ENCODE measurements at places on chromosomes 3 and 15.

DNA sequence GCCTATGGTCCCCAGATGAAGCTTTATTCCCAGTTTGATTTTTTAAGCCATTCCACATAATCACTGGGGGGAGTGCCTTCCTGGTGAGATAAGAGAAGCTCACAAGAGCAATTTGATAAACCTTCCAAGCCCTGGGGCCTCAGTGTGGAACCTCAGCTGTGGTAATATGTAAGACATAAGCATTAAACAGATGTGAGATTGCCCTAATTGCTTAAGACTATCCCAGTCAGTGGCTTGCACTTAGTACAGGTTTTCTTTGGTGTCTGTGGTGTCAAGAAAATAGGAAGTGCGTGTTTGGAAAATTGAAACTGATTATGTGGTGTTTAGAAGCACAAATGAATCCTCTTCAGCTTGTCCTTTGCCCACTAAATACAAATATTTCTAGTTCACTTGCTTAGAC, 54.3 kb downstream of the LRRN1 start:
- no peak for DNase-seq

DNA sequence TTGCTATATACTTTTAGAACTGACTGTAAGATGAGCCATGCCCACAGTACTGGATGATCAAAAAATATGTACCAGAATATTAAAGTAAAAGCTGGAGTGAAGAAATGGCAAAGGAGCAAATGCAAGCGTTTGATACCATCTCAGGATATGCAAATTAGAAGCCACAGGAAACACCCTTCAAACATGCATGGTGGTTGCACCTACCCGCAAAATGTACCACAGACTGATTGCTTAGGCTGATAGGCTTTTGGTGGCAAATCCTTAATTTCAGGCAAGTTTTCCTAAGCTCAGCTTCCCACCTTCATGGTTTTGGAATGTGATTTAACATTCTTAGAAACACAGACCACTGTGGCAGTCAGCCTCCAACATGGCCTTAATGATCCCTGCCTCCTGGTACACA, 149.0 kb downstream of the PDZRN3 start:
- DNase-seq = no peak

GRCh38 chr3:159271799-159272512, 470.1 kb downstream of the MFSD1 start:
- DNase-seq = no peak

GRCh38 chr3:107629566-107629965, 106.8 kb downstream of the BBX start:
- no peak for DNase-seq

DNA sequence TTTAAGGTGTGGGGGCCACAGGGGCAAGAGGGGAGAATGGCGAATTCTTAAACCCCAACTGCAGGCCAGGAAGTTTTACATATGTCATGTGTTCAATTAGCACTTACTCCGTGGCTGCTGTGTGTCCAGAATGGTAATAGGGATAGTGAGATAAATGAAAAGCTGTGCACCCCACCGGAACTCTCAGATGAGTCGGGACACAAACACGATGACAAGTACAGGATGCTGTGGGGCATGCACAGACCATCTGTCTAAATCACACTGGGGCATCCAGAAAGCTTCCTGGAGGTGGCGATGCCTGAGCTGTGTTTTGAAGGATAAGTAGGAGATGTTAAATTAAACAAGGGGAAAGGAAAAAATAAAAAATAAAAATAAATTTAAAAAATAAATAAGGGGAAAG, 18.3 kb upstream of the TMEM158 start:
- no peak for DNase-seq

DNA sequence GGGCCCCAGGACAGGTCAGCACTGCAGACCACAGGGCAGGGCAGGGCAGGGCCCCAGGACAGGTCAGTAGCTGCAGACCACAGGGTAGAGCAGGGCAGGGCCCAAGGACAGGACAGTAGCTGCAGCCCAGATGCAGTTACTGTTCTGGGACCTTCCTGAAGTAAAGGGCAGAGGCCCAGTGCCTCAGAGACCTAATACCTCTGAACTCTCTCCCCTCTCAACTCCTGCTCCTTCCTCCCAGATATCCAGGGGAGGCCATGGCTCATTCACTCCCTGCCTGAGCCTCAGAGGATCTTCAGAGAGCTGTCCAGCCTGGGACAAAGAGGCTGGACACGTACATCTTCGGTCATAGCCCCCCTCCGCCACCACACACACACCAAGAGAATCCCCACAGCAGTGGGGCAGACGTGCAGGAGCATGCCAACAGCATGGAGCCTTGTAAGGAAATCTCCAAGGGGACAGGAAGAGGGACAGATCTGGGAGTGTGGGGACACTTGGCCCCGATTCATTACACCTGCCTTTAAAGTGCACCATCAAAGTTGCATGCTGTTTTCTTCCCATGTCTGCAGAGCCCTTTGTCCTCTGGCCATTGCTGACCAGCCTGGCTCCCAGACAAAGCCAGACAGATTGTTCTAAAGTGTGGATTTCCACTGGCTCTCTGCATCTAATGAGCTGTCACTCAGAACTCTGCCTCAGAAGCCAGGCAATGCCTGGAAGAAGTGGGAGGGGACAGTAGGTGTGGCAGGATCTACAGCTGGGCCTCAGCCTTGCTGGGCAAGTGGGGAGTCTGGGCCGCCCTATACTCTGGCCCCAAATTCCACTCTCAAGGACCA, 24.2 kb upstream of the BUB1B start:
- DNase-seq = no peak

GRCh38 chr3:13025778-13026518, 47.3 kb downstream of the IQSEC1 start:
- DNase-seq = no peak

- DNase-seq = no peak
These were observed 101.7 kb downstream of the PPP2R3A start for GRCh38 chr3:136067211-136067610.

DNA sequence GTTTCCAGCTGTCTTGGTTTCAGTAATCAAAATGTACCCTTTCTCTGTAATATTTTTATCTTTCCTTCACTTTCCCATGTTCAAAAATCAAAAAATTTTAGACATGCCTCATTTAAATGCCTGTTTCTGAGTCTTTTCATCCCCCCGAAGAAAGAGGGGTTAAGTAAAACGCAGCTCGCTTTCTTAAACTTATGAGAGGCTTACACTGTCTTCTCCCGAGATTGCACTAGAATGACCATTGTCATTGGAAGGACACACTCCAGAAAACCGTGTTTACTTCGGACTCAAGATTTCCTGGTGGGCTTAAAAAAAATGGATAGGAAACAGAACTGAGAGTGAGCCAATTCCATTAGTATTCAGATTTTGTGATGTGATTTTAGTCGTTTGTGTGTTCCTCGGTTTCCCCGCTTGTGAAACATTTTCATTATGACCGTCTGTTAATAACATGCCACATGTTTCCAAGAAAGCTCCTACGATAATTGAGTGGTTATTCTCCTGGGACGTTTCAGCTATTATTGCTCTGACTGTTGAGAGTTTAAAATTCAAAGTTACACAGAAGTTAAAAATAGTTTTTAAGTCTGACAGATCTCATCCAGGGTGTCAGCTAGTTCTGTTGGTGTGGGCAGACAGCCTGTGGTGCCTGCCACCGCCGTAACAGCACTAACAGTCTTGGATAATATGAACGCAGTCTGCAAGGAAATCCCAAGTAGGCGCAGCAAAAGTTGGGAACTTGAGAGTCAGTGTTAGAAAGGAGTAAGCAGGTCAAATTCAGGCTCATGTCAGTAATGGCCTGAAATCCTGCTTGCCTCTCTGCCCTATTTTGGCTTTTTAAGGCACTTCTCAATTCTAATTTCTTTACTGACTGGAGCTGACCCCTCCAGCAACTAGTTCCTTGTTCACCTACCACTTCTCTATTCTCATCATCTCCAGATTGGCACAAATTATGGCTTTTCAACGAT, 1.5 kb downstream of the CRYBG3 start:
- DNase-seq = no peak

DNA sequence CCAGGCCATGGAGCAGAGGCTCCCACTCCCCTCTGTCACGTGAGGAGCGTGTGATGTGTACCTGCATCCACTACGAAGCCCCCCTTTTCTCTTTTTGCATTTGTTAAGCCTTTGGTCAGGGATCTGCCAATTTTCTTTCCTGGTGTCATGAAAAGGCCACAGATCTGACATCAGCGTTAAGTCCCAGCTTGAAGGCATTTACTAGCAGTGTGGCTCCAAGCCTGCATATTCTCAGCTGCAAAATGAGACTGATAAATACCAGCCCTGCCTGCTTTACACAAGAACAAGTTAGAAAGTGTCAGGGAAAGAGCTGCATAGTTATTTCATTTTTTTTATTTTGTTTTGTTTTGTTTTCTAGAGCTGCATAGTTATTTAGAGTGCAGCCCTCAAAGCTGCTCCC, 2.3 kb upstream of the ANKRD63 start:
- no peak for DNase-seq

DNA sequence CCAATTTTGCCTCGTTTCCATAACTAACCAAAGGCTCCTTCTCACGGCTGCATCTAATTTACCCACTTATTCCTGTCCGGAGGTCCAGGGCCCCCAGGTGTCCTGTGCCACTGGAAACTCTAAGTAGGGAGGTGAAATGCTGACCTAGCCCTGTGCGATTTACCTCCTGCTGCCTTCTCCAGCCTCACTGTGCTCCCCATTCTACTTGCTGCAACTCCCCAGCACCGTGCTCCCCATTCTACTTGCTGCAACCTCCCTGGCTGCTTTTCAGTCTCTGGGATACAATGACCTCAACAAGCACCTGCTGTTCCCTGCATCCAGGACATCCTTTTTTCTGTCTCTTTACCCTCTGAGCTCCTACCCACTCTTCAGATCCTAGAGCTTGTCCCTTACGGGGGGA, 254.7 kb upstream of the PROK2 start:
- DNase-seq = no peak

DNA sequence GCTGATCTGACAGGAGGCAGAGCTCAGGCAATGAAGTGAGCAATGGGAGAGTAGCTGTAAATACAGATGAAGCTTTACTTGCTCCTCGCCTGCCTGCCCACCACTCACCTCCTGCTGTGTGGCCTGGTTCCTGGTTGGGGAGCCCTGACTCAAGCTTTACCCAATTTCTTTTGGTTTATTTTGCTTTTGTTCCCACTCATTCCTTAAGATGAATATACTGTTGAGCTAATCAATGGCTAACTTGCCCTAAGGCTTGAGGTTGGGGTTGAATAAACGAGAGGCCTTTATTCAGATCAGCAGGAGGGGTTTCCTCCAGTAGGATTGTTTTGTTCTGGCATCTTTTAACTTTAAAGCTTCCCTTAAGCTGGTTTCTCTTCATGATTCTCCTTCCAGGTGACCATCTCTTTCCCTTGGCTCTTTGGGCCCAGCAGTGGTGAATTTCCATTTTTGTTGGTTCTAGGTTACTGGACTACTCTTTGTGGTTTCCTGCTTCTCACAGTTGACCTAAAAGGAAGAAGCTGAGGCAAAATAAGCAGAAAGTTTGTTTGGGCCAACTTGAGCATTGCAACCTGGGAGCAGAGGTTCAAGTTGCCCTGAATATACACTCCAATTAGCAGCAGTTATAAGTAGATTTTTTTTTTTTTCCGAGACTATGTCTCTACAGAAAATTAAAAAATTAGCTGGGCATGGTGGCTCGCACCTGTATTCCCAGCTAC, 44.4 kb downstream of the STARD9 start:
- DNase-seq = no peak

GRCh38 chr15:55256281-55257011, 33.2 kb downstream of the RAB27A start:
- no peak for DNase-seq
